ENCODE measurements at places on chromosomes 3 and 15. TPM values are rescaled to one million over a fixed set of nuclear protein-coding genes. Genes with fewer than 3 reads are reported as not detected.

DNA sequence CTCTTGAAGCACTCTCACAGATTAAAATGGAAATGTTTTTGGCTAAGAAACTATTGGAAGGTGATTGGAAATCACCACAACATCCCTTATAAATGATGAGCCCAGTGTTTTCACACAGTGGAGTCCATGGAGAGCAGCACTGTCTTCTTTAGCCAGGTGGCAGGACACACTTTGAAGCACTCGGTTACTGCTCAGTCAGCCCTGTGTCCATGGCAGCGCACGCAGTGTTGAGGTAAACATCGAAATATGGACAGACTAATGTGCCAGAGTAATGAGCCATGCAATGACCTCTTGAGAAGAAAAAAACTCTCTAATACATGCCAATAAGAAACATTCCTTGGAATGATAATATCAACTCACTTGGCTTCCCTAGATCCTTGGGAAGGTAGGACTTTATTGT is 66.6 kb downstream of the TGFBR2 start:
- H3K27me3 ChIP-seq, result no peaks in the 10 kb centered on the region
- no peak overlapping the region for H3K27ac ChIP-seq
- H3K4me1 ChIP-seq, result no peaks in the 10 kb centered on the region
- DNase-seq, result no peak
- no peak overlapping the region for H3K4me3 ChIP-seq

GRCh38 chr3:186138272-186138981 is 29.5 kb upstream of the ETV5 start:
- H3K27me3 ChIP-seq, result no peaks in the 10 kb centered on the region
- no peaks in the 10 kb centered on the region for H3K36me3 ChIP-seq
- H3K27ac ChIP-seq, result no peak overlapping the region
- no peaks in the 10 kb centered on the region for H3K4me1 ChIP-seq
- H3K4me3 ChIP-seq, result no peak overlapping the region

PLA2G4D gene
- 0.06 TPM for total RNA-seq

DNA sequence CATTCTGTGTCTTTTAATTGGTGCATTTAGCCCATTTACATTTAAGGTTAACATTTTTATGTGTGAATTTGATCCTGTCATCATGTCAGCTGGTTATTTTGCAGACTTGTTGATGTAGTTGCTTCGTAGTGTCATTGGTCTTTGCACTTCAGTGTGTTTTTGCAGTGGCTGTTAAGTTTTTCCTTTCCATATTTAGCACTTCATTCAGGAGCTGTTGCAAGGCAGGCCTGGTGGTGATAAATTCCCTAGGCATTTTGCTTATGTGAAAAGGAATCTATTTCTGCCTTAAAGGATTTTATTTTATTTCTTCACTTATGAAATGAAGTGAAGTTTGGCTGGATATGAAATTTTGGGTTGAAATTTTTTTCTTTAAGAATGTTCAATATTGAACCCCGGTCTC is 70.2 kb upstream of the CD96 start:
- no peak for DNase-seq
- no peak overlapping the region for H3K27ac ChIP-seq

- H3K4me1 ChIP-seq, result peaks cover 5% of the 10 kb centered on the region
- H3K4me3 ChIP-seq, result no peak overlapping the region
- H3K27ac ChIP-seq, result no peak overlapping the region
- no peak for DNase-seq
- H3K27me3 ChIP-seq, result no peaks in the 10 kb centered on the region
Measured at GRCh38 chr15:29403772-29404171, 134.2 kb upstream of the NSMCE3 start.

DNA sequence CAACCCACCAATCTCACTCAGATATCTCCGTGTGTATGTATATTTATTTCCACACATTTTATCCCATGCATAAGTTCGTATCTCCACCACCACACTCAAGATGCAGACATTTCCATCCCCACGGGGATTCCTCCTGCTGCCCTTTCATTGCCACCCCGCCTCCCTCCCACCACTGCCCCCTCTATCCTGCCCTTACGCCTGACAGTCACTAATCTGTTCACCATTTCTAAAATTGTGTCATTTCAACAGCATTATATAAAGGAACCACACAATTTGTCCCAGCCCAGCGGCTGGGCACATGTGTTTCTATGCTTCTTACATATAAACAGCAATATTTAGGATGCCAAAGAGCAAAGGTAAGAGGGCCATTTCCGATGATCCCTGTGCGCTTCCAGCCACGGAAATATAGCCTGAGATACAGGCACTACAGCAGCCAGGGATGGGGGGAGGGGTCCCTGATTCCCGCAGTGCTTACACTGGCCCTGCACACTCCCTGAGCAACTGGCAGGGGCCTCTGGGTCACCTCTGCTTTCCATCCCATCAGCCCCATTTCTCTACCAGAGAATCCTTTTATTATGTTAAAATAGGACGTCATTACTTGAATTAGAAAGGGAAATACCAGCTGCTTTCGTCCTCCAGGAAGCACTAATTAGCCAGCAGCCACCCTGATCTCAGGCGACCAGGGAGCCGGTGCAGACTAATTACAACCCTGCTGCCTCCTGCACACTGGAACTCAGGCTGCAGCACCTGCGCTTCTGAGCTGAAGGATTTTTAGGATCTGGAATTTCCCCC is 372.0 kb upstream of the ATP10A start:
- peaks cover 10% of the 10 kb centered on the region for H3K4me1 ChIP-seq
- H3K27ac ChIP-seq, result no peak overlapping the region
- no peaks in the 10 kb centered on the region for H3K27me3 ChIP-seq
- no peaks in the 10 kb centered on the region for H3K36me3 ChIP-seq

DNA sequence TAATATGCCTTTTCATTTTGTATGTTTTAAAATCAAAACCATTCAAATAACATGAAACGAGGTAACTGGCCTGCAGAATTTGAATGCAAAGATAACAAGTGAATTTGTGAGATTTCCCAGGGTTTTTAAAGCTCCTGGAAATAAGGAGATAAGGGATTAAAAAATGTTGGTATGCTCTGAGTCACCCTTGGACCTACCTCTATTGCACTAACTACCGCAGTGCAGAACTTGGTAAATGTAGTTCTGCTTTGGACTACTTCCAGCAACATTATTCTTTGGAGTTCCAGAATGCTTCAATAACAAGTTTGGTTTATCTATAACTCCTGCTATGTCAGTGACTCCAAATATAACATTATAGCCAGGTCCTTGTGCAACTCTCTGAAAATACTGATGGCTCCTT is 201.7 kb downstream of the GAP43 start:
- H3K4me3 ChIP-seq, result no peak overlapping the region
- no peak overlapping the region for H3K27ac ChIP-seq
- H3K36me3 ChIP-seq, result no peaks in the 10 kb centered on the region
- H3K4me1 ChIP-seq, result no peaks in the 10 kb centered on the region
- no peaks in the 10 kb centered on the region for H3K27me3 ChIP-seq

CYP1A2 gene
- not detected for total RNA-seq

NPAP1 gene
- 0.69 TPM for total RNA-seq

GRCh38 chr15:68986322-68986721 is 28.2 kb upstream of the NOX5 start:
- no peak overlapping the region for H3K27ac ChIP-seq
- no peak overlapping the region for H3K4me3 ChIP-seq
- no peaks in the 10 kb centered on the region for H3K4me1 ChIP-seq
- H3K36me3 ChIP-seq, result no peaks in the 10 kb centered on the region
- no peak for DNase-seq

GRCh38 chr3:23566499-23566898 is 239.3 kb upstream of the UBE2E1 start:
- no peaks in the 10 kb centered on the region for H3K36me3 ChIP-seq
- H3K27me3 ChIP-seq, result no peaks in the 10 kb centered on the region
- H3K4me3 ChIP-seq, result no peak overlapping the region
- H3K27ac ChIP-seq, result no peak overlapping the region

DNA sequence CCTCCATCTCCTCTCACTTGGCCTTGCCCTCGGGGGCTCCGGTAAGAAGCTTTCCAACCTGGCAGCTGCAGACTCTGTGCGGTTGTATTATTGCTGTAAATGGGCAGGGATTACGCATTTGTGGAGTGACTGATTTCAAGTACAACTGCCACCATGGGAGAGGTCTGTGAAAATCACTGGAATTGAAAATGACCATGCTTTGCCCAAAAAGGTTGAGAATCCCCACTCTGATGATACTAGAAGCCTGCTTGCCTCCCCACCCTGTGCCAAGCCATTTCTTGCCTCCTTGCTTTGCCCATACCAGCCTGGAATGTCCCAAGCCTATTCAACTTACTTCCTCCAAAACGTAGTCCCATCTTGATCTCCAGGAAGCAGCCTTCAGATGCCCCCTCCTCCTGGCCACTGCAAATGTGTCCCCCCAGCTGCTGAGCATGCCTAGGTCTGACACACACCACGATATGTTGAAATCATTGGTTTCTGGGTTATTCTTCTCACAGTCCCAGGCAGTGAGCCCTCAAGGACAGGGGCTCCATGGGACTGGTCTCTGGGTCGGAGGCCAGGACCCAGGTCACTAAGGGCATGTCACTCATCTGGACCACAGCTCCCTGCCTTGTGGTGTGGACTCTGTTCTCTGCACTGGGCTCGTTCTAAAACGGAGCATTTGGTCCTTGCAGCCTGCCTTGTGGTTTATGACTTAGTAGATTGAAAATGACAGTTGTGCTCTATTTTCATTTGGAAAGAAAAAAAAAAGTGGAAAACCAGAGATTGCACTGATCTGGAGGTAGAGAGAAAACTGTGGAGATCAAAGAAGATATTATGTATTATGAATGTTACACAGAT is 42.9 kb downstream of the SMAD3 start:
- H3K36me3 ChIP-seq, result no peaks in the 10 kb centered on the region
- DNase-seq, result no peak
- H3K4me3 ChIP-seq, result no peak overlapping the region
- no peaks in the 10 kb centered on the region for H3K27me3 ChIP-seq
- peaks cover 42% of the 10 kb centered on the region for H3K4me1 ChIP-seq

DNA sequence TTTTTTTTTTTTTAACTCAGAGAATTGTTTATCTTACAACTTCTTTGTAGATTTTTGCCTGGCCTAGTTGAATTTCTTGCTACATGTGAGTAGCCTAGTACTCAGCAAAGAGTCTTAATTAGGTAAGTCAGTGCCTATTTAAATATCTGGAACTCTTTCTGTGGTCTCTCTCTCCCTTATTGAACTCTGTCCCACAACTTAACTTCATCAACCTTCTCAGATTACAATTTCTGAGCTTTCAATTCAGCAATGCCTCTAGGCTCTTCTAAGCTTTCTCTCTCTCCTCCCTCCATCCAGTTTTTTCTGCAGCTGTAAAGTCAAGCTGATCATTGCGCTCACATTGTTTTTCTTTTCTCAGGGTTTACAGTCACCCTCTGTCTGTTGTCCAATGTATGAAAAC is 517.6 kb upstream of the ROBO1 start:
- no peaks in the 10 kb centered on the region for H3K4me1 ChIP-seq
- H3K36me3 ChIP-seq, result no peaks in the 10 kb centered on the region
- H3K27me3 ChIP-seq, result no peaks in the 10 kb centered on the region
- no peak overlapping the region for H3K27ac ChIP-seq

Measured in spinal cord (tissue), 10 donors.